ENCODE measurements at places on chromosomes 13 and 19.

GRCh38 chr13:35884211-35884760, 246.9 kb downstream of the DCLK1 start:
- peak; percentile 21 for DNase-seq

GRCh38 chr13:56515441-56515840, 625.3 kb upstream of the PRR20A start:
- DNase-seq, result no peak

DNA sequence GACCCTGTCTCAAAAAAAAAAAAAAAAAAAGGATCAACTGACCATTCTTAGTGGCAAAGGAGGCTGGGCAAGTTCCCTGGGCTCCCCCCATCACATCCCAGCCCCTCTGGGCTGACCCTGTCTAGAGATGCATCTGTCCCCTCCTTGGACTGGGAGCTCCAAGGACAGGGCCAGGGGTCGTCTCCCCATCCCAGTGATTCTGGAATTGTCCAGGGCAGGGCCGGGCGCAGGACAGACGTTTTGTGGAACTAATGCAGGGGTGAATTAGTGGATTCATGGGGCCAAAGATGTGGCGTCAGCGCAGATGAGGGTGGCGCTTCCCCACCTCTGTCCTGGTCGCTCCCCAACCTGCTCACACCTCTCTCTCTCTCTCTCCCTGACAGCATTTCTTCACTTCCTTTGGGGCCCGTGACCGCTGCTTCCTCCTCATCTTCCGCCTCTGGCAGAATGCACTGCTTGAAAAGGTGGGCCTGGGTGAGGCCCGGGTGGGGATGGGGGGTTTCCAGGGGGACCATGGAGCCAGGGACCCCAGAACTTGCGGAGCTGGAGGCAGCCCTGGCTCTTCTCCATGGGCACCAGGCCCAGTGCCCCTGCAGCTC, 11.1 kb downstream of the GRAMD1A start:
- DNase-seq, result no peak

- DNase-seq, result no peak
Observed at GRCh38 chr19:38402623-38402966, 298 bp upstream of the FAM98C start.

GRCh38 chr19:34654796-34655195, 22.2 kb downstream of the SCGB2B2 start:
- no peak for DNase-seq

GRCh38 chr19:14943601-14944000, 2.3 kb downstream of the OR7C2 start:
- DNase-seq, result peak; percentile 40
